Pericardium fibroblast (primary cell): ENCODE measurements at places on chromosomes 2 and 18. TPM values are rescaled to one million over a fixed set of nuclear protein-coding genes. Genes with fewer than 3 reads are reported as not detected.

CYTIP gene
- total RNA-seq: not detected in 2 replicates

ONECUT2 gene
- total RNA-seq: not detected in 2 replicates

UCN gene
- 0.35 and 2.0 TPM in 2 replicates for total RNA-seq

SERPINB13 gene
- not detected in 2 replicates for total RNA-seq

AQP12A gene
- total RNA-seq: not detected in 2 replicates

MOB1A gene
- 66.5 and 71.0 TPM in 2 replicates for total RNA-seq

CERKL gene
- total RNA-seq: not detected in 2 replicates

CHRNA1 gene
- 0.77 TPM in 1 of 2 replicates, not detected in the other for total RNA-seq

LRP2 gene
- under 0.01 TPM in 1 of 2 replicates, not detected in the other for total RNA-seq

DPP10 gene
- total RNA-seq: not detected in 2 replicates

ZNF385B gene
- total RNA-seq: not detected in 2 replicates

MDH1B gene
- 0.43 and 0.93 TPM in 2 replicates for total RNA-seq

YES1 gene
- 71.8 and 72.4 TPM in 2 replicates for total RNA-seq

STEAP3 gene
- 14.0 and 25.4 TPM in 2 replicates for total RNA-seq

PLCL1 gene
- total RNA-seq: 5.8 and 5.9 TPM in 2 replicates

ANKAR gene
- 1.9 and 2.9 TPM in 2 replicates for total RNA-seq

ZNG1B gene
- total RNA-seq: 7.7 and 19.6 TPM in 2 replicates

GBX2 gene
- total RNA-seq: not detected in 2 replicates

GAL3ST2 gene
- total RNA-seq: not detected in 2 replicates

RGPD3 gene
- total RNA-seq: 0.43 and 0.47 TPM in 2 replicates

PEX13 gene
- 11.7 and 25.8 TPM in 2 replicates for total RNA-seq

STPG4 gene
- not detected in 2 replicates for total RNA-seq

GALNT5 gene
- 0.70 and 1.7 TPM in 2 replicates for total RNA-seq

ANO7 gene
- total RNA-seq: 0.51 and 0.70 TPM in 2 replicates

TDRD15 gene
- total RNA-seq: not detected in 2 replicates

B3GNT7 gene
- total RNA-seq: 0.09 and 0.23 TPM in 2 replicates

HOXD9 gene
- 0.09 TPM in 1 of 2 replicates, not detected in the other for total RNA-seq

DSG1 gene
- total RNA-seq: not detected in 2 replicates

RAB17 gene
- 0.68 and 1.6 TPM in 2 replicates for total RNA-seq

POTEC gene
- not detected in 2 replicates for total RNA-seq

PPP4R1 gene
- 46.6 and 71.3 TPM in 2 replicates for total RNA-seq

SULT1C4 gene
- total RNA-seq: not detected in 2 replicates

MC4R gene
- not detected in 2 replicates for total RNA-seq

TRABD2A gene
- total RNA-seq: 0.51 and 5.8 TPM in 2 replicates

CTIF gene
- 73.7 and 79.6 TPM in 2 replicates for total RNA-seq

DHRS9 gene
- 51.2 TPM in 1 of 2 replicates, not detected in the other for total RNA-seq

PRLH gene
- total RNA-seq: not detected in 2 replicates

SNORC gene
- 0.12 and 0.17 TPM in 2 replicates for total RNA-seq

LYG2 gene
- not detected in 2 replicates for total RNA-seq

IL36G gene
- total RNA-seq: not detected in 2 replicates
